ENCODE measurements at places on chromosomes 3 and 15.

DNA sequence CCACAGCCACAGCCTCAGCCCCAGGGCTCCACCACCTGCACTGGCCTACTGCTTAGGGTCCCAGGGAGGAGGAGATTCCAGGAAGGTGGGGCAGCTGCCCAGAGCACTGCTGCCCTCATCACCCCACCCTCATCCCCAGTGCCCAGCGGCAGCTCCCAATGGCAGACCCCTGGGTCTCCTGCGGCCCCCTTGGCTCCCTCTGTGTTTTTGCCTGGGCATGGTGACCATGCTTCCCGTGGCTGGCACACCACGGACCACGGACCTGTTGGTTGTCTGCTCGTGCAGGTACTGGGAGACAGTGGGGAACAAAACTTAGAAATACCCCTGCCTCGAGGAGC, 2.7 kb downstream of the CHST13 start:
- DNase-seq: no peak

GRCh38 chr15:63502843-63503738, 1.3 kb upstream of the USP3 start:
- peak; percentile 88 for DNase-seq

GRCh38 chr3:31039145-31039544, 144.7 kb upstream of the GADL1 start:
- no peak for DNase-seq

DNA sequence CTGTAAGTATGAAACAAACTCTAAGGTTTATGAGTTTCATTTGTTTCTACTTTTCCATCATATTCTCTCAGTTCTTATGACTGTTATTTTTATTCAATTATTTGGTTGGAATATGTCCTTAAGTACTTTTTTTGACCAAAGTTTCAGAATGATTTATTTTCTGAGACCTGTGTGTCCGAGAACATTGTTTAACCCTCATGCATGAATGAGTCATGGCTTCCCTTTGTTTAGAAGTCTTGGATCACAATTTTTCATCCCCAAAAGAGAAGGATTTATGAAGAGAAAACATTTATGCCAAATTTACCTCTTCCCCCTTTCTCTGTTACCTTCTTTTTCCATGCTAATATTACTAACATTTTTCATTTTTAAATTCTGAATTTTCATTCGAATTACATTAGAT, 518.0 kb upstream of the NR2F2 start:
- no peak for DNase-seq

DNA sequence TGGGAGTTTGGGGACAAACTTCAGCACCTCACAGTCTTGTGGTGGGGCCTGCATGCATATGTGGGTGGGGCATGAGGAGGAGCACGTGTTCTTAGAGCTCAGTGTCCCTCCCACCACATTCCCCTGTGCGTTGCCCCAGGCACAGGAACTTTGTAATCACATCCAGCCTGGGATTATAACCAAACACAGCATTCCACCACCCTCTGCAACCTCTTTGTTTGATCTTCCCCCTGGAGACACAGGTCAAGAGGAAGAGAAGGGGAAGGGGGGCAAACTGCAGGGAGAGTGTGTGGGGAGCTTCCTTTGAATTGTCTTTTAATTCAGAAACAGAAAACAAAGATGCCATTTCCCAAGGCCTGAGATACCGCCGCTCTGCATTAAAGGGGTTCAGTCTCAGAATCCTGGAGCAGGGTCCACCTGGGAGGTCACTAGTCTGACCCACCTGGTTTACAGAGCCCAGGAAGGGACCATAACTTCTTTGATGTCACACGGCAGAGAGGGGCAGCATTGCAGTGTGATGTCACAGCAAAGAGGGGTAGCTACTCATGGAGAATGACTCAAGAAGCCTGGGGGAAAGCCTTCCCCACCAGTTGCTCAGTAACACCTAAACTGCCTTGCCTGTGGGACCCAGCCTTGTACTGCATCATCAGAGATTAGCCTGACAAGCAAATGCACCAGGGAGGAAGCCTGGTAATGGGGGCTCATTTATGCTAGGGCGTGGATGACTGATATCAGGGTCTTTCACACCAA, 106.3 kb upstream of the RNU6-1 start:
- DNase-seq: peak; percentile 83

DNA sequence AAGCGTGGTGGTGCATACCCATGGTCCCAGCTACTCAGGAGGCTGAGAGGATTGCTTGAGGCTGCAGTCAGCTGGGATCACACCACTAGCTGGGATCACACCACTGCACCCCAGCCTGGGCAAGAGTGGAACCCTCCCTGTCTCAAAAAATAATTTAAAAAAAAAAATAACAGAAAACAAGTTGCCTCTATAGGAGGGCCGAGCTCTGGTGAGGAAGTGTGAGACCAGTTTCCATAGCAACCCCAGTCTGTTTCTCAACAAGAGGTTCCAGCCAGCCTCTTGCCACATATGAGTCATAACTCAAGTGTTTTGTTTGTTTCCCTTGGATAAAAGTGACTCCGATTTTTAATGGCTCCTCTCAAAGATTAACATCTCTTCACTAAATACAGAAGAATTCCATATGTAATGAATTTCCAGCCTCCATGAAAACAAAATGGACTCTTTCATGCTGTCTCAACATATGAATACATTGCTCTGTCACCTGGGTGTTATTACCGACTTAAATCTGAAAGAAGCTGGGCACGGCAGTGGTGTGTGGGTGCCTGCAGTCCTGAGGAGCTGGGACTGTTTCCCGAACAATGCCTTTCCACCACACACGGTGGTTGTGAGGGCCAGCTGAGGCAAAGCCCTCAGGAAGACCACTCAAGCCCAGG, 19.7 kb downstream of the TMEM43 start:
- DNase-seq: peak; percentile 97

- no peak for DNase-seq
Observed at GRCh38 chr15:81534124-81534523, 160.1 kb upstream of the TMC3 start.

DNA sequence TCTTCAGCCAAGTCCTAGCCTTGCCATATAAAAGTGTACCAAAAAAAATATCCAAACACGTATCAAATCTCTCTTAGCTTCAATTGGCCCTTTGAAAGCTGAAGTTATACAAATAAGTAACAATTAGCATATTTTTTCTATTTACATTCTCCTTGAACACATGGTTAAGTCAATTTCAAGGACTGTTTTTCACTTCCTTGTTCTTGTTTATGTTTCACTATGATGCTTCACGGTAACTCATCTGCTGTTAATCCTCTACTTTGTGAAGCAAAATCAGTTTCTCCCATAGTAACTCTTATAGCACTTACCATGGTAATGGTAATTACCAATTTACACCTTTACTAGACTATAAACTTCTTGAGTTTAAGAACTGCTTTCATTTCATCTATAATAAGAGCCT, 10.6 kb upstream of the SPRED1 start:
- no peak for DNase-seq

DNA sequence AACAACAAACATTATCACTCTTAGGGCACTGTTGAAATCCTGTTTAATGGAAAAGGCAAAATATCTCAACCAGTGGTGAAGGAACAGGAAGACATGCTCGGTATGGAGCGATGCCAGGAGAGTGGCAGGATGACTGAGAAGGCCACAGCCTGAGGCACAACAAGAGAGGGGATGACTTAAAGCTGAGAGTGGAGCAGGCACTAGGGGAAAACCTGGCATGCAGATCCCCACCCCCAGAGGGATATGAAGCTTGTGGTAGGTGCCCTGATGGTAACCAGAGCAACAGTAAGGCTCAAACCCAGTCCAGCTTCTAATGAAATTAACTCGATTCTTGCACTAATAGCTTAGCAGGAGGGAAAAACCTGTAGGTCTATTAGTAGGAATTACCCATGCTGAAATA, 40.4 kb downstream of the LYSMD4 start:
- no peak for DNase-seq

DNA sequence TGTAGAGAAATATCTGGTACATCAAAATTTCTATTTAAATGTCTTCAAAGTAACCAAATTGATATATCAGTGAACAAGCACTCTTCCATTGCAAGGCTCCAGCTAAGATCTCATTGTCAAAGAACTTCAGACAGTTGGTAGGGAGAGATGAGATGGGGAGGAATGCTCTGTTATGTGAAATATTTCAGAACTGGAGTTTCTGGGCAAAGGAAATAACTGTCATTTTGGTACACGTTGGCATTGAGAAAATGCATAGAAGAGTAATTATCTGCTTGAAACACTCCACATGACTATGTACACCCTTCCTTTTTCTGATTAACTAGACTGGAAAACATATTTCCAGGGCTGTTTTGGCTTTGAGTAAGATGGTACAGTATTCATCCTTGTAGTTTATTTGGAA, 297.5 kb upstream of the RASGRP1 start:
- DNase-seq: no peak

- DNase-seq: peak; percentile 32
Observed at GRCh38 chr15:72319360-72319984, 485 bp downstream of the CELF6 start.

- no peak for DNase-seq
Observed at GRCh38 chr15:45148076-45149059, 18.6 kb downstream of the DUOX1 start.

- no peak for DNase-seq
Observed at GRCh38 chr3:160660902-160661301, 16.1 kb upstream of the ARL14 start.

GRCh38 chr3:105253225-105253624, 113.5 kb upstream of the ALCAM start:
- no peak for DNase-seq

- DNase-seq: no peak
Observed at GRCh38 chr3:105328338-105328730, 38.4 kb upstream of the ALCAM start.

DNA sequence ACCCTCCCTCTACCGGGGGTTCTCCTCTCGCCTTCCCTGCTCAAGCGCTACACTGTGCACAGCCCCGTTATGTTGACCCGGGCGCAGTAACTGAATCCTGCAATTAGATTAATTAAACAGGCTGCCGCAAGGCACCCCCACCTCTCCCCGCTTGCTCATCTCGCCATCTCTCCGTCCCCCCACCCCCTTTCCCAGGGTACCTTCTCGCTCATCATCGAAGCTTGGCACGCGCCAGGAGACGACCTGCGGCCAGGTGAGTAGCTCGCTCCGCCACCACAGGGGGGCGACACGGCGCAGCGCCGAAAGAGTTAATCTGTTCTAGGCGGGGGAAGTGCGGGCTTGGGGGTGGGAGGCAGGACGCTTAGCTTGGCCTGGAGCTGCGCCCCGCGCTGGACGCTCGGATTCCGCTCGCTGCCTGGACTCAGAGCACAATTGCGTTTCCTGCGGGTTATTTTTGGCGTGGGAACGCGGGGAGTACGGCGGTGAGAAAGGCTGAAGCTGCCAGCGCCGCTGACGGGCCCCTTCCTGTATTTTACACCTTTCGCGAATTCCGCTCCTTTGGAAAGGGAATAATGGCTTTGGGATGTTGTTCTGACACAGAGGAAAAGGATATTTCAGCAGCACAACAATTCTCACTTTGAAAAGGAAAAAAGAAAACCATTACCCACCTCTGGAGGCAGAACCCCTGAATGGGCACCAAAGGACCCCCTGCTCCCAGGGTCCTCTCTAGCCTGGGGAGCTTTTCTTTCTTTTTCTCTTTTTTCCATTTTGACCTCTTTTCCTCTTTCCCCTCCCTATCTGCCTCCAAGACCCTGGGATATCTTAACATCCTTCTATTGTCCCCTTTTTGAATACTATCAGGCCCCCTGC, 1.5 kb downstream of the DLL4 start:
- no peak for DNase-seq

- no peak for DNase-seq
Observed at GRCh38 chr3:110405830-110406585, 665.6 kb upstream of the NECTIN3 start.

DNA sequence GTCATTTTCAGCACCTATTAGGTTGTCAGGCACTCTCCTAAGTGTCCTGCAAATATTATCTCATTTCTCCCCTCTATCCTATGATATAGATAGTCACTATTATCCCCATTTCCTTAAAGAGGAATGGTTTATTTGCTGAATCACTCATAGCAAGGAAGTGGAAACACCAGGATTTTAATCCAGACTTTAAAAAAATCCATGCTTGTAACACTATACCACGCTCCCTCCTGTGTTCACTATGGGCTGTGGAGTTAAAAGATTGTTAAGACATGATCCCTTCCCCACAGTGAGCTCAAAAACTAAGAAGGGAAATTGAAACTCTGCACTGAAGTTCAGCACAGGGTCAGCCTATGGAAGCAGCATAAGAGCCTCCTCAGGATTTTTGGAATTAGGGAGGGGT, 60.2 kb downstream of the TMEM39A start:
- DNase-seq: peak; percentile 39
